Iris pigment epithelial cell (primary cell): ENCODE measurements at places on chromosomes 16 and 17.
A peak's percentile ranks its signal among the peaks of the same experiment; 100 is the strongest.

DNA sequence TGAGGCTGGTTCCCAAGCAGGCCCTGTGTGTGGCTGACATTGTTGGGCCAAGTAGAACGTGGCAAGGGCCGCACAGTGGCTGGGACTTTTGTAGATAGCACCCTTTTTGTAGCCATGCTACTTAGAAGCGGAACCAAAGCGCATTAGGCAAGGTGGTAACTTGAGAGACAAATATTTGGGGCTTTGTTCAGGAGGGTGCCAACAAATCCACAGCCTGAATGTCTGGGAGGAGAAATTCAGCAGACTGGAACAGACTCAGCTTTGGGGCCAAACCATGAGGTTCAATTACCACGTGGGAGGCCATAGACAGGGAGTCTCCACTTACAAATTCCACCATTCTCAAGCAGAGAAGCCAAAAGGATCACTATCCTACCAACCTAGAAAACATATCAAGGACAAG is 183.7 kb downstream of the RGS9 start:
- DNase-seq: no peak

- DNase-seq: no peak
Measured at GRCh38 chr16:31083556-31083955, 5.2 kb downstream of the PRSS53 start.

- DNase-seq: no peak
Measured at GRCh38 chr16:87337262-87337771, 20.1 kb upstream of the C16orf95 start.

- peak; percentile 23 for DNase-seq
Measured at GRCh38 chr16:57427824-57428223, 19.4 kb downstream of the CIAPIN1 start.

- peak; percentile 49 for DNase-seq
Measured at GRCh38 chr16:14600164-14600563, 29.9 kb downstream of the PARN start.

GRCh38 chr16:4232541-4233386 is 9.1 kb downstream of the SRL start:
- no peak for DNase-seq

DNA sequence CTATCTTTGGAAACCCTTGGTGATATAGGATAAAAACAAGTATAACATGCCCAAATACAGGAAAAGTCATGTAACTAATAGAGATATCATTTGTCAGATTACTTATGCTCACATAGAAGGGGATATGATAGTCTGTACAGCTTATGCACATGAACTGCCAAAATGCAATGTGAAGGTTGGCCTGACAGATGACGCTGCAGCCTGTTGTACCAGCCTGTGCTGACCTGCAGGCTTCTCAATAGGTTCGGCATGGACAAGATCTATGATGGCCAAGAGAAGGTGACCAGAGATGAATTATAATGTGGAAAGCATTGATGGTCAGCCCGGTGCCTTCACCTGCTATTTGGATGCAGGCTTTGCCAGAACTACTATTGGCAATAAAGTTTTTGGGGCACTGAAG is 12.7 kb downstream of the WFIKKN2 start:
- no peak for DNase-seq

DNA sequence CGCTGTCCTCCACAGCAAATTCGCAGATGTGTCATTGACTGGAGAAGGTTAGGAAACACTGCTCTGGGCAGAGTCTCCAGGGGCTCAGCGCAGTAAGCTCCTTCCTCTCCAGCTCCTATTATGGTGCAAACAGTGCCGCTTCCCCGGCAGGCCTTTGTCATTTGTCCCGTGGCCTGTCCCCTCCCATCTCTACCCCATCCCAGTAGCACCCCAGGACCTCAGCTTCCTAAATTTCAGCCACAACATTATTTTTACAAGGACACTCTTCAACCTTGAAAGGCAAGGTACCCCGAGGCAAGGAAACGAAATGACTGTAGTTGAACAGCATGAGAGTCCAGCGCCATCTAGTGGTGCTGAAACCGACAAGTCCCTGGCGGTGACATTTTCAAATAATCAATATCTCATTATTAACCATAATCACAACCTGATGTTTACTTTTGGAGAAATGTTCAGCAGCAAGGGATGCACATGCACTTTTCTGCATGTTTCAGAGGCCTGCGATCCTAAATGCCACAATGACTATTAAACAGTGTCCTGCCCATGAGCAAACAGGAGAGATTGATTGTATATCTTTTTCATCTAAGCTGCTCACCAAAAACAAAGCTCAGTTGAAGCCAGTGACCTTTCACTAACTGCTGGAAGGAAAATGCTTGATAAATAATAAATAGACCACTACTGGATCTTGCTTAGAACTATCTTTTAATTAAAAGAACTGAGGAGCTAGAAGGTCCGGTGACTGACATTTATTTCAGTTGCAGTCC is 16.5 kb downstream of the MRPS23 start:
- DNase-seq: peak; percentile 76
